CD8-positive, alpha-beta memory T cell (primary cell): ENCODE measurements at places on chromosomes 16 and 17.
A peak's percentile ranks its signal among the peaks of the same experiment; 100 is the strongest.

GRCh38 chr17:78359321-78359996 lies 418 bp downstream of the SOCS3 start:
- DNase-seq, result no peak

DNA sequence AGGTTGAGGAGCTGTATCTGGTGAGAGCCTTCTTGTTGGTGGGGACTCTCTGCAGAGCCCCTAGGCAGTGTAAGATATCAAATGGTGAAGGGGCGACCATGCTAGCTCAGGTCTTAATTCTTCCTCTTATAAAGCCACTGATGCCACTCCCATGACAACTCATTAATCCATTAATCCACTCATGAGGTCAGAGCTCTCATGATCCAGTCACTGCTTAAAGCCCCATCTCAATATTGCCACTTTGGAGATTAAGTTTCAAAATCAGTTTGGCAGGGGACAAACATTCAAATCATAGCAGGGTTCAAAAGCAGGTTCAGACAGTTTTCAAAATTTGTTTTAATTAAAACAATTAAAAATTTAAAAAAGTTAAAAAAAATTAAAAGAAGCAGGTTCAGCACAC lies 13.1 kb upstream of the SPECC1 start:
- DNase-seq, result no peak

GRCh38 chr16:69195369-69196029 lies 8.5 kb downstream of the SNTB2 start:
- DNase-seq, result no peak

DNA sequence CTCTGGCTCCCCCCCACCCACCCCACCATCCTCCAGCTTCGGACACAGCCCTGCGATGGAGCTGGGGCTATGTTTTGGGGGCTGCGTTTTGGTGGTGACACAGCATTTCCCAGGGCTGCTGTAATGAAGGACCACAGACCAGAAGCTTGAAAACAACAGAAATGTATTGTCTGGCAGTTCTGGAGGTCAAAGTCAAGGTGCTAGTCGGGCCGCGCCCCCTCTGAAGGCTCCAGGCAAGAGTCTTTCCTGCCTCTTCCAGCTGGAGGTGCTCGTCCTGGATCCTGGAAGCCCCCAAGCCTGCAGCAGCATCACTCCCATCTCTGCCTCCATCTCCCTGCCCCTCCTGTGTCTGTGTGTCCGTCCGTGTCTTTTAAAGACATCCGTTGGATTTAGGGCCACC lies 50.8 kb downstream of the TBC1D16 start:
- DNase-seq, result no peak

DNA sequence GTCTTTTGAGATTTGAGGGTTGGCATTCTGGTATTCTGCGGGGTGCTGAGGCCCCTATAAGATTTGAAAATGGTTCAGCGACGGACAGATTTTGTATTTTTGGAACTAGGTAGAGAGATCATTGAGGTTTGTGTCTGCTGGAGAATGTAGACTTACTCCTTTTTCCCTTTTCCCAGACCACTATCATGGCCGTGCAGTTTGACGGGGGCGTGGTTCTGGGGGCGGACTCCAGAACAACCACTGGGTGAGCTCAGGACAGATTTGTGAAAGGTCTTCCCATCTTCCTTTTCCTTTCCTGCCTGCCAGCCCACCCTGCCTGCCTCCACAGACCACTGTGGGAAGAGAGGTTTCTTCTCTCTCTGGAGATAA lies 572 bp downstream of the PSMB6 start:
- no peak for DNase-seq

GRCh38 chr17:77897741-77898301 lies 60.7 kb upstream of the TNRC6C start:
- peak; percentile 18 for DNase-seq

DNA sequence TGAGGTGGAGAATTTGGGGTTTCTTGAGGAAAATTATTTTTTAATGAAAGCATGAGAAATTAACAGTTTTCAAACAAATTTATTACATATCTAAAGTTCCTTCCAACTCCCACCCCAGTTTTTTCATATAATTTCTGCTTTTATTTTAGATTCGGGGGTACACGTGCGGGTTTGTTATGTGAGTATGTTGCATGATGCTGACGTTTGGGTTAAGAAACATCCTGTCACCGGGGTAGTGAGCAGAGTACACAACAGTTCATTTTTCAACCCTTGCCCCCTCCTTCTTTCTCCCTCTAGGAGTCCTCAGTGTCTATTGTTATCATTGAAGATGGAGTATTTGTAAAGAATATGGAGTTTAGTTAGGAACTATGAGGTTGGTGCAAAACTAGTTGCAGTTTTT lies 31.8 kb upstream of the CDYL2 start:
- no peak for DNase-seq

DNA sequence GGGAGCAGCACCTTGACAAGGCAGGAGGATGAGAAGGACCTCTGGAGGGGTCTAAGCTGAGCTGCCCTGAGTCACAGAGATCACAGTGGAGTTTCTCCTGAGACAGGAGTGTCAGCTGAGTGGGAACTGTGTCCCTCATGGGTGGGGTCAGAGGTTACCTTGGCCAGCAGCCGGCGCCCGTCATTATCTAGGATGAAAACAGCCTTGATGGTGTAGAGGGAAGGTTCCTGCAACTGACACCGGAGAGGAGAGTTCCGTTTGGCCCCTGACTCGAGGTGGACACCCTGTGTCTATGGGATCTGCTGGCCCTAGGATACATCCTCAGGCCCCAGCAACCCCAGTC lies 933 bp downstream of the COPZ2 start:
- no peak for DNase-seq

- DNase-seq, result no peak
These were observed 17.0 kb downstream of the FOXF1 start for GRCh38 chr16:86527366-86527765.

GRCh38 chr16:19131825-19132218 lies 18.1 kb downstream of the ITPRIPL2 start:
- DNase-seq, result no peak

GRCh38 chr16:74503412-74503811 lies 82.1 kb upstream of the CLEC18B start:
- DNase-seq, result no peak

DNA sequence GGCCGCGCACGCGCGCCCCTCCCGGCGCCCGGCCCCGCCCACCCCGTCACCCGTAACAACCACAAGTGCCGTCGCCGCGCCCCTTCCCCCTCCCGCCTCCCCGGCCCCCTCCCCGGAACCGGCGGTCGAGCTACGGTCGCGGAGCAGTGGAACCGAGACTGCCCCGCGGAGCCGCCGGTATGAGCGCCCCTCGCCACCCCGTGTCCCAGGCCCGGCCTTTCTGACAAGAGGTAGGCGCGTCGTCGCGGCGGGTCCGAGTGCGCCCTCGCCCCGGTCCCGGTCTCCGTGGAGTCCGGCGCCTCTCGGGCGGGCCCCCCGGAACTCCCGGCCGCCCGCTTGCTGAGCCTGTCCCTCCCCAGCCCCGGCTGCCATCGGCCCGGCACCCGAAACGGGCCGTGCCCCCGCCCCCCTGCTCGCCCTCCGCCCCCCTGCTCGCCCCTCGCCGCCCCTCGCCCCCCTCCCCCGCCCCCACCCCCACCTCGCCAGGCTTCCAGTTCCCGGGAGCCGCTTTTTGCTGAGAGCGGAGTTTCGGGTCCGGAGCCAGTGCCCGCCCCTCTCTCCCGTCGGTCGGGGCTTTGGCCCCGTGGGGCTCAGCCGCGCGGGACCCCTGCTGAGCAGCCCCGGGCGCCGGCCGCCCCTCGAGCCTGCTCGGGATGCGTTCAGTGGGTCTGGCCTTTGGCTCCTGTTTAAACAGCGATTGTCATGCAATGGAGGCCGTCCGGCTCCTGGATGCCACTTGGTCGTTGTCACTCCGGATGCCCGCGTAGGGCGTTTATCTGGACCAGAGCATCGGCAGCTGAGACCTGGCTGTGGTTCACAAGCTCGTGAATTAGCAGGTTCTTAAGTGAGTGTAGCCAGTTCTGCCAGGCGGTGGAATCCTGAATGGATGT lies at the start of gene SEC14L1:
TSS of gene SEC14L1 (plus strand) at position 92 of the 890 bp plus-strand sequence. CDS start 2,628 bp downstream, outside the sequence.
- peak; percentile 21 for DNase-seq

GRCh38 chr17:13584701-13585080 lies 17.0 kb downstream of the HS3ST3A1 start:
- no peak for DNase-seq

DNA sequence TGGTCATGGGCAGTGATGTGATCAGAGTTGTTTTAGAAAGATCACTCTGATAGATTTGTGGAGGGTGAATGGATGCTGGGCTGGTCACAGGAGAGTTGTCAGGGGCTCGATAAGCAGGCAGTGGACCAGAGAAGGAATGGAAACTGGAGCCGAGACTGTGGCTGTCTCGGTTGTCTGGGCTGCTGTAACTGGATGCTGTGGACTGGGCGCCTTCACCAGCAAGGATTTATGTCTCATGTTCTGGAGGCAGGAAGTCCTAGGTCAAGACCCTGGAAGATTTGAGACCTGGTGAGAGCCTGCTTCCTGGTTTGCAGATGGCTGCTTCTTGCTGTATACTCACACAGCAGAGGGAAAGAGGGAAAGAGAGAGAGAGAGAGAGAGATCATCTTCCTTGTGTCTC lies 203.6 kb downstream of the HS3ST4 start:
- DNase-seq, result no peak

- no peak for DNase-seq
These were observed 372.3 kb upstream of the ZFHX3 start for GRCh38 chr16:73420244-73420643.

GRCh38 chr17:45940826-45941225 lies 46.5 kb downstream of the MAPT start:
- no peak for DNase-seq

- DNase-seq, result no peak
These were observed 88.2 kb downstream of the NOG start for GRCh38 chr17:56681561-56682266.

GRCh38 chr17:38898291-38898679 lies 27.1 kb upstream of the LASP1NB start:
- DNase-seq, result no peak

GRCh38 chr17:19242323-19242722 lies 5.2 kb downstream of the EPN2 start:
- DNase-seq, result no peak

DNA sequence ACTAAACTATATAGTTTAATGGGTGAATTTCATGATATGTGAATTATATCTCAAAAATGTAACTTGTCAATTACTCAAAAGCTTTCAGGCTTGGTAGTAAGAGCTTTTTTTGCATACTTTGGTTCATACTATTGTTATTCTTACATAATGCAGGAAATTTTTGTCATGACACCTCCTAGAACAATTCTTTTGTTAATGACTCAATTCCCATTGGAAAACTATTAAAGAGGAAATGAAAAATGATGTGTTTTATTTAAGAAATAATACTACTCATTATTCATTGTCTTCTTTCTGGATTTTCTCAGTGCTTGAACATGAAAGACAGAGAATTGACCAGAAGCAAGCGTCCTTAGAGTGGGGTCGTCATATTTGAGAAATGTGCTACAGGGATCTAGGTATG lies 196.4 kb upstream of the KCNJ16 start:
- DNase-seq, result no peak

DNA sequence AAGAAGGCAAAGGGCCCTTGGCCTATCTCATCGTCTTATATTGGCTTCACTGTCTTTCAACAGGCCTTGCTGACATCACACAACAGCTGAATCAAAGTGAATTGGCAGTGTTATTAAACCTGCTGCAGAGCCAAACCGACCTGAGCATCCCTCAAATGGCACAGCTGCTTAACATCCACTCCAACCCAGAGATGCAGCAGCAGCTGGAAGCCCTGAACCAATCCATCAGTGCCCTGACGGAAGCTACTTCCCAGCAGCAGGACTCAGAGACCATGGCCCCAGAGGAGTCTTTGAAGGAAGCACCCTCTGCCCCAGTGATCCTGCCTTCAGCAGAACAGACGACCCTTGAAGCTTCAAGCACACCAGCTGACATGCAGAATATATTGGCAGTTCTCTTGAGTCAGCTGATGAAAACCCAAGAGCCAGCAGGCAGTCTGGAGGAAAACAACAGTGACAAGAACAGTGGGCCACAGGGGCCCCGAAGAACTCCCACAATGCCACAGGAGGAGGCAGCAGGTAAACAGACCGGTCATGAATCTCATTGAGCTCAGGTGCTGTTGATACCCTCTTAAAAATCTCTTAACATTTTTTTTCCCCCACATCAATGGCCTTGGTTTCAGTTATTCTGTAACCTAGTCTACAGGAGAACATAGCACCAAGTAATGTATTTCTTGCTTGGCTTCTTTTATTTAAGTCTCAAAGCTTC lies 64.7 kb downstream of the CDK12 start:
- no peak for DNase-seq

- DNase-seq, result no peak
These were observed 97.4 kb upstream of the CACNG5 start for GRCh38 chr17:66737524-66737923.

GRCh38 chr17:77907497-77908461 lies 50.7 kb upstream of the TNRC6C start:
- no peak for DNase-seq
